Frontal cortex (tissue), 4 donors: ENCODE measurements at places on chromosomes 2 and 18. TPM values are rescaled to one million over a fixed set of nuclear protein-coding genes. Genes with fewer than 3 reads are reported as not detected.

HOXD12 gene
- total RNA-seq = not detected

CNDP1 gene
- total RNA-seq = under 0.01 TPM

STPG4 gene
- total RNA-seq = 0.41 TPM

NT5DC4 gene
- total RNA-seq = not detected

UGT1A7 gene
- total RNA-seq = not detected

MC2R gene
- total RNA-seq = under 0.01 TPM

VIT gene
- 0.41 TPM for total RNA-seq

CD8B2 gene
- total RNA-seq = under 0.01 TPM

CRYBA2 gene
- not detected for total RNA-seq

RFTN2 gene
- 22.8 TPM for total RNA-seq

ITGB6 gene
- under 0.01 TPM for total RNA-seq

DUSP11 gene
- total RNA-seq = 26.9 TPM

SKOR2 gene
- total RNA-seq = not detected

AMER3 gene
- total RNA-seq = 44.0 TPM

NCKAP1 gene
- 143 TPM for total RNA-seq

PIKFYVE gene
- 46.9 TPM for total RNA-seq

LAMA3 gene
- total RNA-seq = 1.2 TPM

DOK6 gene
- 68.1 TPM for total RNA-seq

SIX3 gene
- total RNA-seq = 1.2 TPM

CHMP3 gene
- total RNA-seq = 44.4 TPM

PKDCC gene
- 19.6 TPM for total RNA-seq

CAPN14 gene
- 0.82 TPM for total RNA-seq

MYO1B gene
- total RNA-seq = 85.2 TPM

C2orf81 gene
- total RNA-seq = 0.41 TPM

ST8SIA5 gene
- 4.9 TPM for total RNA-seq

CYP27A1 gene
- total RNA-seq = 2.9 TPM

FTCDNL1 gene
- 2.0 TPM for total RNA-seq

SLC19A3 gene
- total RNA-seq = 2.0 TPM

ANKRD30BL gene
- total RNA-seq = 12.6 TPM

ERBB4 gene
- 75.0 TPM for total RNA-seq

CCDC121 gene
- 3.7 TPM for total RNA-seq

MDH1B gene
- total RNA-seq = 4.5 TPM

CREG2 gene
- total RNA-seq = 9.8 TPM

NXPH2 gene
- total RNA-seq = 25.7 TPM

CYTIP gene
- 2.9 TPM for total RNA-seq
